ENCODE measurements at places on chromosomes 5 and 9.
A peak's percentile ranks its signal among the peaks of the same experiment; 100 is the strongest.

GRCh38 chr5:69329905-69330489, 2.6 kb downstream of the CCDC125 start:
- no peak for DNase-seq

DNA sequence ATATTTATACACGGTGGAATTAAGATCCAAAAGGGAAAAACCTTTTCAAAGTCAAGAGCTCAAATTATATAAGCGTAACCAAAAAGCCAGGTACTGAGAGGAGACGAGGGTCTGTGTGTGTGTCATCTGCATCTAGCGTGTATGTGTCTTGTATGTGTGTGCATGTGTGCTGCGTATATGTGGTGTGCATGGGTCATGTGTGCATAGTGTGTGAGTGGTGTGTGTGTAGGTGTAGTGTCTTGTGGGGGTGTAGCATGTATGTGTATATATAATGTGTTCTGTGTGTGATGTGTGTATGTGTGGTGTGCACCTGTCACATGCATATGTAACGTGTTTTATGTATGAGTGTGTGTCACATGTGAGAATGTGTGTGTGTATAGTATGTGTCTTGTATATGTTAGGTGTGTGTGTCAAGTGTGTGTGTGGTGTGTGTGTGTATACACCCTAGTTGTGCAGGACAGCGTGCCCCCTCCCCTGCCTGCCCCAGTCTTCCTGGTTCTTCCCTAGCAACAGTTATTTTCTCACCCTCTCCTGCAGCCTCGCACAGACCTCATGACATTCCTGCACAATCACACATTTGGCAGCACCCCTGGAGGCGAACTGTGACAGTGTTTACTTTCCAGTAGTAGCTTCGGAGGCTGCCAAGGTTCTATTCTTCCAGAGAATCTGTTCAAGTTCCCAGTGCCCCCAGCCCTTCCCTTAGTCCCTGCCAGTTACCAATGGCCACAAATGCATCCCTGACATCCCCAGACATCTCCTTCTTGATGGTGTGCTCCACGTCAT, 27.1 kb upstream of the TNIP1 start:
- no peak for DNase-seq

DNA sequence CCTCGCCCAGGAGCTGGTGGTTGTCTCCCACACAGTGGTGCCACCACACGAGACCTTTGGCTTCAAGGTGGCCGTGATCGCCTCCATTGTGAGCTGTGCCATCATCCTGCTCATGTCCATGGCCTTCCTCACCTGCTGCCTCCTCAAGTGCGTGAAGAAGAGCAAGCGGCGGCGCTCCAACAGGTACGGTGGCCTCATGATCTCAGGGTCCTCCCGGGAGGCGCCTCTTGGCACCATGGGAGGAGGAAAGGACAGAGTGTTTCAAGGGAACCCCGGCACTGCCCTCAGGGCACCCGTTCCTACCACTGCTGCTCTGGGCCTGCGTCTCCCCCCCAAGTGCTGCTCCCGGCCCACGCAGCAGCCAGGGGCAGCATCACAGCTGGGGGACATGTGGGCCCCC, 18.2 kb upstream of the CARD19 start:
- no peak for DNase-seq

DNA sequence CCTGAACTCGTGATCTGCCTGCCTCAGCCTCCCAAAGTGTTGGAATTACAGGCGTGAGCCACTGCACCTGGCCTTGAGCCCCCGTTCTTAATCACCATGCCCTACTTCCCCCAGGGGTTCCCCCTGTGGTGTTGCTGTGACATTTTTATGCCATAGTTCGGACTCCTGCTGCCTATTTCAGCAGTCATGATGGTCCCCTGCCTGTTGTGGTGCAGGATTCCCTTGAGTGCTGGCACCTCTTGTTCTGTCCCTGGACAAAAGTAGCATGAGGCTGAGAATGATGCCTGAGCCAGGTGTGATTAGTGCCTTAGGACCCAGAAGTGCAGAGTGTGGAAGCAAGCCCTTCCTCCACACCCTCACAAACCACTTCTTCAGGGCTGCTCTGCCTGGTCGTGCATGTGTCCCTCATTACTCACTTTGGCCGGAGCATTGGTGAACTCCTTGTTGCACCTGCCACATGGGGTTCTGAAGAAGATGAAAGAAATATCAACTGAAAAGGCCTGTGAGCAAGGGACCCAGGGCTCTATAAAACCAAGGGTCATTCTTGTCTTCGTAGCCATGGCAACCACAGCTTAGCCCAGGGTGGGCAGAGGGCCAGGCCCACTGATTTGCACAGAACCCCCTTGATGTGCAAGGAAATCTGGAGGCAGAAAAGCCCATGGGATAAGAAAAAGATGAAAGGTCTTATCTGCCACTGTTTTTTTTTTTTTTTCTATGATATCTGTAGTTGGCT, 228.0 kb downstream of the NTRK2 start:
- DNase-seq = no peak

DNA sequence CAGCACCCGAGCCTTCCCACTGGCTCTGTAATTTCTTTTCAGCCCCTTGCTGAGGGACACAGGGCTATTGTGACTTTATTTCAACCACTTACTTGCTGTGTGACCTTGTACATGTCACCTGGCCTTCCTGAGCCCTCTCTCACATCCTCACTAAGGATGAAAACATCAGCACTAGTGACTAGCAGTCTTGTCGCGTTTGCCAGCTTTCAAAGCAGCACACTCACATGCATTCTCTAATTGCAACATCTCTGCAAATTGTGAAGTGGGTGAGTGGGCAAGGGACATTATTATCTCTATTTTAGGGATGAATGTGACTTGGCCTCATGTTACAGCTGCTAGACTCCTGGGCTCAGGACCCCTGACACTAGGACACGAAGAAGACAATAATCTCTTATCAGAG, 144.5 kb downstream of the SEC61B start:
- no peak for DNase-seq

- no peak for DNase-seq
Observed at GRCh38 chr5:152723482-152723881, 318.4 kb upstream of the NMUR2 start.

DNA sequence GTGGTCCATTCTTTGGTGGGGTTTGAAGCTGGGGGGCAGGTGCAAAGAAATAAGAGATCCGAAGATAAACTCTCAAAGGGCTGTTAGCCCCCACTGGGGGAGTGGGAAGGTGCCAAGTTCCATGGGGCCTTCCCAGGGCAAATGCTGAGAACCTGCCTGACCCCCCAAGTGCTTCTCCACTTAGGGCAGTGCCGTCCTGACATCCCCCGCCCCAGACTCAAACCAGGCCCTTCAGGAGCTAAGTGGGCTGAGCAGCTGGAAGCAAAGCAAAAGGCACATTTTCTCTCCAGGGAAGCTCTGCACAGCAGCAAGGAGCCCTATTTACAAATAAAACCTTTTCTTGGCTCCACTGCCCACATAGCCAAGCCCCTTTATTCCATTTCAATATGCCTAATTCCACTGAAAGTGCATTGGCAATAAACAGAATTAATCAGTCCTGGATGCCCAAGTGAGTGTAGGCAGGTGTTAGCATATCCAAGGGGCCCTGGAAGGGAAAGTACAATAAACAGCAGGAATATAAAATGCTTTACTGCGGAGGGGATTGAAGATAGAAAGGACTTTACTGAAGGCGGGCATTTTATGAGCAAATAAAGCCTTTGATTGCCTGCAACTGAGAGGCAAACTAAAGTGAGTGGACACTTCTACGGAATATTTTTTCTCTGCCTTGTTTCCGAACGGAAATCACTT, 44.6 kb downstream of the WHRN start:
- DNase-seq = no peak

DNA sequence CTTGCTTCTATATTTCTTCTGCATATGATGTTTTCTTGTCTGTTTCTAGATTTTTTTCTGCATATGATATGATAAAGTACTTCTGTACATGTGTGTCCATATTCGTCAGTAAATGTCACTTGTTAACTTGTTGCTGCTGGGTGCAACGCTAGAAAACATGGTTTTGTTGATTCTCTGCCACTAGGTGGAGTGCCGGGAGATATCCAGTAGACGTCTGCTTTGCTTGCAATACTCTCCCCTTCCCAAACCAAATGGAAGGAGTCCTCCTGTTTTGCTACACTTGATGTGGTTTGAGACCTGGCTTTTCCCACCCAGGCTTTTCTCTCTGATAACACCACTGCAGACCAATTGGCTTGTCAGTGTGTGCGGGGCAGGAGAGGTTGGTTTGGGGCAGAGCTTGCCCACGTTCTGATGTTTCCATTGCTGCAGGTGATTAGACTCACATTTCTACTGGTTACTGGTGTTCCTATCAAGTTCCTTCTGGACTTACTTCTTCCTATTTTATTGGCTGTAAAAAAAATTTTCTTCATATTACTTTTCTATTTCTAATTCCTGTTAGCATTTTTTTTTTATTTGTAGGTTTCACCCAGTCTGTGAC, 900.0 kb upstream of the CDH10 start:
- DNase-seq = no peak

DNA sequence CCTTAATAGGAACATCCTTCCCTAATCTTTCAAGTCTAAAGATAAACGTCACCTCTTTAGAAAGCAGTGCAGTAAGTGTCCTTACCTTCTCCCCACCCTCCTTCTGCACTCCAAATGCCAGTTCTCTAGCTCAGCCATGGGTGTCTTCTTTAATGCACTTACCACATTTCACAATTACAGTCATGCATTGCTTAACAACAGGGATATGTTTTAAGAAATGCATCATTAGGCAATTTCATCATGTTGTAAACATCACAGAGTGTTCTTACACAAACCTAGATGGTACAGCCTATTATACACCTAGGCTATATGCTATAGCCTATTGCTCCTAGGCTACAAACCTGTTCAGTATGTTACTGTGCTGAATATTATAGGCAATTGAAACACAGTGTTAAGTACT, 91.2 kb downstream of the RFX3 start:
- peak; percentile 51 for DNase-seq

- DNase-seq = no peak
Observed at GRCh38 chr5:178941361-178941760, 363 bp downstream of the ZNF454 start.

- no peak for DNase-seq
Observed at GRCh38 chr5:128949847-128950546, 15.3 kb upstream of the SLC27A6 start.

Measured in NCI-H226 (cell line).